ENCODE measurements at places on chromosomes 1 and 21.

DNA sequence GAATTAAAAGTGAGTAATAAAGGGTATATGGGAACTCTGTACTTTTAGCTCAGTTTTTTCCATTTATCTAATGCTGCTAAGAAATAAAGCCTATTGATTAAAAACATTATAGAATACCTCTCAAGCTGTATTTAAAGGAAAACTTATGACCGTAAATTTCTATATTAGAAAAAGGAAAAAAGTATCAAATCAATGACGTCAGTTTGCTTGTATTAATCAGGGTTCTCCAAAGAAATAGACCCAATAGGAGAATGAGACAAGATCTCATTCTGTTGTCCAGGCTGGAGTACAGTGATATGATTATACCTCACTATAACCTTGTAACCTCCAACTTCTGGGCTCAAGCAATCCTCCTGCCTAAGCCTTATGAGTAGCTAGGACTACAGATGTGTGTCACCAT is 15.4 kb upstream of the LRIF1 start:
- no peak for DNase-seq

GRCh38 chr1:197985351-197985750 is 68.2 kb downstream of the LHX9 start:
- no peak for DNase-seq

GRCh38 chr1:5142389-5142788 is 488.0 kb downstream of the AJAP1 start:
- DNase-seq, result no peak

DNA sequence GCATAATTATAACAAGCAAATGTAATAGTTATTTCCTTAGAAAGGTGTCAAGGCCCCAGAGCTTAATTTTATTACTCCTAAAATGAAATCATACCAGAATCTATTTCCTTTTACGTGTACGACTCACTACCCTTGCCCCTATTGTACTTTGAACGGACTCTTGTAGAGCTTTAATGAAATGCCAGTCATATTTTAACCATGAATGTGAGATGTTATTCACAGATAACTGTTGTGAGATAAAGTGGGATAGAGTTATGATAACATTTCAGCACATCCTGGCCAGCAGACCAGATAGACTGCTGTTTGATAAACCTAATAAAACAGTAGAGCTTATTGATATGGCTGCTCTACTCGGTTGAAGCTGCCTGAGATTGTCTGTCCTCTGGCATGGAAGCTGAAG is 500.8 kb upstream of the PBX1 start:
- DNase-seq, result no peak

DNA sequence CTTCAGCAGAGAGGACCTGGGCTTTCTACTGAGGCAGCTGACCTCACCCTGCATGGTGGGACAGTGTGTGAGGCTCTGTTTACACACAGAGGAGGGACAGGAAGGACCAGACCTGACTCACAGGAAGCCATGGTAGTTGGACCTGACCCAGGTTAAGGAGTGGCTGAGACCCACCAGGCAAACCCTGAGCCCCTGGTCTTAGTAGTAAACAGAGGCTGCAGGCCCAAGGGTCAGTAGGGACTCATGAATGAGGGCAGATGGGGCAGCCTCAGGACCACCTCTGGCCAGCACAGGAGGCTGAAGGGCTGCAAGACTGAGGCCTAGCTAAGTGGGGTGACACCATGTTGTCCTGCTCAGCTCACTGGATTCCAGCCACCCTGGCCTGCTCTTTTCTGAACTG is 273.2 kb downstream of the GRIK3 start:
- DNase-seq, result no peak

GRCh38 chr1:94926915-94927404 is at the start of gene CNN3:
TSS of gene CNN3 (minus strand) at chr1:94927110. CDS start at chr1:94926894, 216 bp downstream.
- peak; percentile 38 for DNase-seq

- no peak for DNase-seq
Observed at GRCh38 chr1:158122833-158123388, 57.8 kb upstream of the CD1D start.

- DNase-seq, result no peak
Observed at GRCh38 chr1:38875811-38876210, 2.7 kb upstream of the MYCBP start.

GRCh38 chr1:110718452-110718851 is 43.7 kb upstream of the KCNA3 start:
- no peak for DNase-seq

DNA sequence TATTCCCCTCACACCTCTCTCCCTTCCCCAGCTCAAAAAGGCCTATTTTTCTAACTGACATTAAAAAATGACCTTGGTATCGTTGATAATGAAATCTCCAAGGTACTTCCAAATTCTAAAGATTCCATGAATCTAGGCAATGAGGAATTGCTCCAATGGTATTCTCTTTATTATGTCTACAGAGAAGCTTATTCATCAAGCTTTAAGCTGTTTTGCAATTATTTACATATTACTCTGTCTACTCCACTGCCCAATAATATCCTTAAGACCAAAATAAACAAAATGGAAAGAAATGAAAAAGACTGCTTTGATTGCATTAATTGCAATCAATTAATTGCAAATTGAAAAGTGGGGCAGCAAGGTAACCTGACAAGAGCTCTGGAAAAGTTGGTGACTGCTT is 7.9 kb downstream of the PLPP3 start:
- DNase-seq, result no peak

DNA sequence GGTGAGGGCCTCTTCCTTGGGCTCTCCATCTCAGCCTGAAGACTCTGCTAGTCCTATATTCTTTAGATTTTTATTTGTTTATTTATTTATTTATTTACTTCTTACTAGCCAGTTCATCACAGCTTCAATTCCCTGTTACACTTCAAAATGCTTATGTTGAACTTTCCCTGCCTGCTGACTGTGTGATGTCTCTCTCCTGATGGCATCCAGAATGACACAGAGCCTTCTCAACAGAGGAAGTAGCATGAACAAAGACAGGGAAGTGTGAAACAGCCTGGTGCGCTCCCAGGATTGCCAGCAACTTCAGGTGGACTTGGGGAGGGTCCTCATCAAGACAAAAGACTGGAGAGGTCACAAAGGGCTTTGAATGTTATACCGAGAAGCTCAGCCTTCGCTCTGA is 4.3 kb upstream of the IPO13 start:
- DNase-seq, result no peak

- DNase-seq, result no peak
Observed at GRCh38 chr1:117093091-117093534, 28.4 kb downstream of the TRIM45 start.

GRCh38 chr1:182283746-182284544 is 107.6 kb downstream of the GLUL start:
- no peak for DNase-seq

DNA sequence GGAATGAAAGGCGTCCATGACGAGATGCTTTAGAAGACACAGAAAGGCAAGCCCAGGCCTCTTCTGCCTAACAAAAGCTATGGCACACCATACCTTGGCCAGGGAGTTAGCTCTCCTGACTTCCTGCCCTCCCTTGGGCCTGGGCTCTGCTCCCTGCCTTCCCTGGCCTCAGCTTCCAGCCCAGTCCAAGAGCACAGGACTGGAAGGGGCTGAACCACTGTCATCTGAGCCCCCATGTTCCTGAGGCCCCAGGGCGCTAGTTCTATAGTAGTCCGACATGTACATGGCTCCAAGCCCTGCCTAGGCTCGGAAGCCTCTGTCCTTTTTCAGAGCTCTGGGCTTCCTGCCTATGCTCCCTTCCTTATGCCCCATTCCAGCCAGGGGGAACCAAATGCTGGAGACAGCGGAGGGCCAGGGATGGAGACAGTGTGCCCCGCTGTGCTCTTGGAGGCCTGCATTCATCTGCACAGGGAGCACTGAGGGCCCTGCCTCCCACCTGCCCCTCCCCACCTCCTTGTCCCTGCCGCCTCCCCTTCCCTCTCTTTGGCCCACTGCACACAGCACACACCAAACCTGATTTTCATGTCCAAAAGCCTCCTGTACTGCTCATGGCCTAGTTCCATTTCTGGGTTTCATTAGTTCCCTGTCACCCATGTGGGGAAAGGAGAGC is 240.1 kb downstream of the RHOU start:
- DNase-seq, result no peak

DNA sequence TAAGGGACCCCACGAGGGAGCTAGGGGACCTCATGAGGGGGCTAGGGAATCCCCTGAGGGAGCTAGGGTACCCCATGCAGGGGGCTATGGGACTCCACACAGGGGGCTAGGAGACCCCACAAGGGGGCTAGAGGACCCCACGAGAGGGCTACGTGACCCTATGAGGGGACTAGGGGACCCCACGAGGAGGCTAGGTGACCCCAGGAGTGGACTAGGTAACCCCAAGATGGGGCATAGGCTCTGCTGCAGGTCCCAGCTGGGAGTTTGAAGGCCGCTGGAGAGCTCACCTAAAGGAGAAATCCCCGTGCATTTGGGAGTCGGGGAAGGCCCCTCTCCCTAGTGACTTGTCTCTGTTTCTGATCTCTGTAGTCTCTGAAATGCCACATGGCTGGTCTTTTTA is 50.0 kb upstream of the DMRTB1 start:
- DNase-seq, result no peak

DNA sequence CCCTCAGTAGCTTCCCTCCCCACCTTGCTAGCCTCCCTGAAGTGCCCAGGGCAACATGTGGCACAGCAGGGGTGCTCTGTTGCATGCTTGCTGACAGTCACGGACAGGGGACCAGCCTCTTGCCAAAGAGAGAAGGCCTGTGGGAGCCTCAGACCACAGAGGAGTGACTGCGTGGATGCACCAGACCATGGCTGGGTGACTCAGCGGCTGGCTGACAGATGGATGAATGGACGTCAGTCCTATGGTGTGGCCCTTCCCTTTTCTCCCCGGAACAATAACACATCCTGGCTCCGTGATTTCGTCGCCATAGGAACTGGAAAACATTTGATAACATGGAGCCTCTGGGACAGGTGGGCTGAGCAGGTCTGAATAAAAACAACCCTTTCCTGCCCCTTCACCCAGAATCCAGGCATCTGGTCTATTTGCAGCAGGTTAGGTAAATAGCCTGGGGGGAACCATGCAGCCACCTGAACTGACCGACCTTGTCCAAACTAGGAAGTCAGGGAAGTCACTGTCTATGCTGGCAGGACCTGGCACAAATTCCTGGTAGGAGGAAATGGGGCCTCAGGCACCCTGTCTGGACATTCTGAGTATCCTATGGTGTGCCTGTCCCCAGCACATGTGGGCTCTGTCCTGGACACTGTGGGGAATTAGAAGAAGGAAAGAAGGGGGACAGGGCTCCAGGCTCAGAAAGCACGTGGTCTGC is 53.3 kb downstream of the NENF start:
- DNase-seq, result no peak

DNA sequence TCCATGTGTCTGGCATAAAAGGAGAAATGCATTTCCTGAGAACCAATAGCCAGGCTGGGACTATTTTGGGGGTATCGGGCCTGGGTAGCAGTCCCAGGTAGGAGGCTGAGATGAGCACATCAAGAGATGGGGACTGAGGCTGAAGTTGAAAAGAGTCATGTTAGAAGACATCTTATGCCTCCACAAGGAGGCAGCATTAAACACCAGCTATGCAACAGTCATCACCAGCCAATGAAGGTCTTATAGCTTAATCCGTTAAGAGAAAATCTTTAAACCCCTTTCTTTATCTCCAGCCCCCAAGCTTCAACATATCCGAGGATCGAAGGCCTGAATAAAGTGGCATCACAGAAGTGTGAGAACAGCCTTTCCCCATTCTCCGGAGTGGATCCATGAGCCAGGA is 640.7 kb upstream of the PTBP2 start:
- no peak for DNase-seq

DNA sequence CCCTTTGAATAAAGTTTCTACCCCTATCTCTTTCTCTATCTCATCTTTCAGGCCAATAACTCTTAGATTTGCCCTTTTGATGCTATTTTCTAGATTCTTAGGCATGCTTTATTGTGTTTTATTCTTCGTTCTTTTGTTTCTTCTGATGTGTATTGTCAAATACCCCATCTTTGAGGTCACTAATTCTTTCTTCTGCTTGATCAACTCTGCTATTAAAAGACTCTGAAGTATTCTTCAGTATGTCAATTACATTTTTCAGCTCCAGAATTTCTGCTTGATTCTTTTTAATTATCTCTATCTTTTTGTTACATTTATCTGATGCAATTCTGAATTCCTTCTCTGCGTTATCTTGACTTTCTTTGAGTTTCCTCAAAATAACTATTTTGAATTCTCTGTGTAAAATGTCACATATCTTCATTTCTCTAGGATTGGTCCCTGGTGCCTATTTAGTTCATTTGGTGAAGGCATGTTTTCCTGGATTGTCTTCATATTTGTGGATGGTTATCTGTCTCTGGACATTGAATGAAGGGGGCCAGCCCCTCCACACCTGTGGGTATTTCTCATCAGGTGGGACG is 11.2 kb upstream of the CYP2J2 start:
- no peak for DNase-seq

- no peak for DNase-seq
Observed at GRCh38 chr1:2330519-2331199, 60.7 kb downstream of the MORN1 start.

DNA sequence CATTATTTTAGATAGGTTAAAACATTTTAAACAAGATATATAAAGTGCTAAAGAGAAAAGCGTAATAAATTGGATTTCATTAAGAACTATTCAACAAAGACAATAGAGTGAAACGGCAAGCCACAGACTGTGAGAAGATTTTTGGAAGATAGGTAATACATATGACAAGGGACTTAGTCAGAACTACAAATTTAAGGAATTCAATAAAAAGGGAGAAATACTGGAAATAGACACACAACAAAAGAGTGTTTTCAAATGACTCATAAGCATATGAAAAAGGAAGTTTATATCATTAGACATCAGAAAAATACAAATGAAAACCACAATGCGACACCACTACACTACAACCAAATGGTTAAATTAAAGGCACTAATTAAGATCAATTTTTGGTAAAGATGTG is 90.5 kb downstream of the GDAP2 start:
- DNase-seq, result no peak

DNA sequence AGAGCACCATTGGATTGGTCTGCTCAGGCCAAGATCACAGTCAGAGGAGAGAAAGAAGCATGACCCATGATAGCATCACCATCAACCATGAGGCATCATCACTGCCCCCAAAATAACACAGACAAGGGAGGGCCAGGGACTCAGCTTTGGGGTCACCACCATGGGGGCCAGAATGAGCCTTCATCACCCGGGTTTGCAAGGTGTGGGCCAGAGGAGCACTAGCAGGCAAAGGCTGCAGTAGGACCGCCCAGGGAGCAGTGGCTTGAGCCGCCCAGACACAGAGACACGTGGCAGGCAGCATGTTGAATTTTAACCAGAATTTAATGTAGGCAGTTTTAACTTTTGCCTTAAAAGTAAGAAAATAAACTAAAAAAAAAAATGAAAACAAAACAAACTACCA is 53.7 kb upstream of the TMPRSS2 start:
- no peak for DNase-seq

- no peak for DNase-seq
Observed at GRCh38 chr1:201622353-201622752, 83.4 kb downstream of the NAV1 start.

DNA sequence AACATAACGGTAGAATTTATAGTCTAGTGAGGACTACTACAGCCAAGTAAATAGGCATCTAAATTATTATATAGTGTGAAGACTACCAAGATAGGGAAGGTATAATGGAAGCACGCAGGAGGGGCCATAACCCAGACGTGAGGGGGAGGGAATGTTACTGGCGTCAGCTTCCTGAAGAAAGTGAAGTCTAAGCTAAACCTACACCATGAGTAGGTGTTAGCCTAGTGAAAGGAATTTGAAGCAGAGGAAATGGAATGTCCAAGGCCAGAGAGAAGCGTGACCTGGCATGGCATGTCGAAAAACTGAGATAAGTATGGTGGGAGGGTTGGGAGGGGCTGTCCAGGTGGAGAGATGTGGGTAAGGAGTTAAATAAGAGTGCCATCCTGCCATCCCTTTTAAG is 140.5 kb downstream of the SLC44A5 start:
- no peak for DNase-seq

GRCh38 chr1:17596651-17597509 is 57.4 kb downstream of the ARHGEF10L start:
- DNase-seq, result no peak

Data from activated CD8-positive, alpha-beta memory T cell treated with anti-CD3 and anti-CD28 coated beads for 1 hour (primary cell).